ENCODE measurements at places on chromosomes 16 and 17.

DNA sequence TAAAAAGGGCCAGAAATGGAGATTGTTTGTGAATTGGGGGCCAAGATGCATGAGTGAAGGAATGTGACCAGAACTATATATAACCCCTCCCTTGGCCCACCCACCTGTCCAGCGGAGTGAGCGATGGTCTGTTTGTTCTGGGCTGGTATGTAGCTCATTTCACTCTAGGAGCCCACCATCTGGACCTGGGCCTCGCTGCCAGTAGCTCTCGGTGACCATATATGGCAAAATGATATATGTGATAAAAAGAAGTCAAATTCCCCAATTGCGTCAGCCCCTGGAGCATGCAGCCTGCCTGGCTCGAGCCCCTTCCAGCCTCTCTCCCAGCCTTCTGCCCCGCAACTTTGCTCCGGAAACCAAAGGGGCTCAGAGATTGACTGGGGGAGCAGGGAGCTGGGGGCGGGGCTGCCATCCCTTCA, 47.3 kb downstream of the CCDC42 start:
- no peak for DNase-seq

GRCh38 chr16:55574811-55575210, 8.3 kb downstream of the CAPNS2 start:
- DNase-seq, result no peak

DNA sequence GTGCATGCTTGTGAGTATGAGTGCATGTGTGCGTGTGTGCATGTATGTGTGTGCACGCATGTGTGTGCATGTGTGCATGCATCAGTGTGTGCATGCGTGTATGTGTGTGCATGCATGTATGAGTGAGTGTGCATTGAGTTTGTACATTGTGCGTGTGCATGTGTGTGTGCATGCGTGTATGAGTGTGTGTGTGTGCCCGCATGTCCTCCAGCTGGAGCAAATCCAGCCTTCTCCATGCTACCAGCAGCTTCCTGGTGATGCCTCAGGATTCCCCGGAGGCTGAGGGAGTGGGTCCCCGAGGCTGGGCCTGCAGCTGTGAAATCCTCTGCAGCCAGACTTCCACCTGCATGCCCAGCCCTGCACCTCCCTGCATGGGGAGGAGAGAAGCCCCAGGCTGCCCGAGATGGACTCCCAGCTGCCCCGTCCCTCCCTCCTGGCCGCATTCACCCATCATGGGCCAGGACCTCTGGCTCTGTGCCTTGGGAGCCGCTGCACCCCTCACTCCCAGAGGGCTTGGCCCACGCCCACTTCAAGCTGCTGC, 9.3 kb downstream of the TPSD1 start:
- no peak for DNase-seq

GRCh38 chr16:2769100-2769529, 8.0 kb downstream of the ELOB start:
- no peak for DNase-seq

- no peak for DNase-seq
These were observed at the start of gene SOX9 for GRCh38 chr17:72120642-72121163. Gene SOX9, plus strand, starts transcription at chr17:72121020. Its CDS starts 372 bp downstream, at chr17:72121392.

DNA sequence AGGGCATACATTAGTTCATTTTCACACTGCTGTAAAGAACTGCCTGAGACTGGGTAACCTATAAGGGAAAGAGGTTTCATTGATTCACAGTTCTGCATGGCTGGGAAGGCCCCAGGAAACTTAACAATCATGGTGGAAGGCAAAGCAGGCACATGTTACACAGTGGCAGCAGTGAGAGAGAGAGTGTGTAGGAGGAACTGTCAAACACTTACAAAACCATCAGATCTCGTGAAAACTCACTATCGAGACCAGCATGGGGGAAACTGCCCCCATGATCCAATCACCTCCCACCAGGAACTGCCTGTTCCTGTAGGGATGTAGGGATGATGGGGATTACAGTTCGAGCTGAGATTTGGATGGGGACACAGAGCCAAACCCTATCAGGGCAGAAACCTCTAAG, 17.2 kb downstream of the NUBP1 start:
- no peak for DNase-seq

- no peak for DNase-seq
These were observed 46.1 kb upstream of the MARCHF10 start for GRCh38 chr17:62854098-62854680.

- no peak for DNase-seq
These were observed 359.1 kb downstream of the SEC14L1 start for GRCh38 chr17:77499699-77500435.

GRCh38 chr16:72952404-72952803, 95.5 kb downstream of the ZFHX3 start:
- DNase-seq, result no peak

DNA sequence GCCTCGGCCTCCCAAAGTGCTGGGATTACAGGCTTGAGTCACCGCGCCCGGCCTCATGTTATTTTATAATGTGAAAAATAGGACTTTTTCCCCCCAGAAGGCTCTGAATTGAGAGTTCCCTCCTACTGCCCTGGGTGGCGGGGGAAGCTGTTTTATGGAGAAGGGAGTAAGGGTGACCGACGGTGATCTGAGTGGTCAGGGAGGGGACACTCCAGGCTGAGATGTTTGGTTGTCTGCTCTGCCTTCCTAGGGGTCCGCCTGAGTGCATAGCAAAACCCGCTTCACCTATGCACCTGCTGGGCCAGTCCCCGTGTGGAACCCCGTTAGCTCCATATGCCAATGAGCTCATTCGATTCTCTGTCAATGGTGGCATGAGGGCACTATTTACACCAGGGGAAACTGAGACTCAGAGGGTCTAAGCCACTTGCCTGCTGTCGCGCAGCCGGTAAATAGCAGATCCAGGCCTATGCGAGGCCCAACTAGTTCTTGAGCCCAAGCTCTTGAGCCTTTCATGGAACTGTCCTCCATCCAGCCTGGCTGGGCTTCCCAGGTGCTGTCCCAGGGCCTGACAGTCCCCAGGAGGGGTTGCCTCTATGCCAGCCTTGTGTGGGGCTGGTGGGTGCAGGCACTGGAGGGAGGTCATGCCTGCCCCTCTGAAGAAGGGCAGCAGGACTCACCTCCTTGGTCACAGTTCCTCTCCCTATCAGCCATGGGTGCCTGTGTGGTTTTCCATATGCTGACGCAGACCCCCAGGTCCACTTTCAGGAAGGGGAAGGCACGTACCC, 1.7 kb upstream of the GJD3 start:
- DNase-seq, result no peak

- DNase-seq, result no peak
These were observed 4.9 kb downstream of the CAPNS2 start for GRCh38 chr16:55571191-55571897.

- no peak for DNase-seq
These were observed 13.5 kb downstream of the ACOX1 start for GRCh38 chr17:75965468-75965867.

GRCh38 chr17:8588877-8589554, 41.5 kb downstream of the MYH10 start:
- no peak for DNase-seq

DNA sequence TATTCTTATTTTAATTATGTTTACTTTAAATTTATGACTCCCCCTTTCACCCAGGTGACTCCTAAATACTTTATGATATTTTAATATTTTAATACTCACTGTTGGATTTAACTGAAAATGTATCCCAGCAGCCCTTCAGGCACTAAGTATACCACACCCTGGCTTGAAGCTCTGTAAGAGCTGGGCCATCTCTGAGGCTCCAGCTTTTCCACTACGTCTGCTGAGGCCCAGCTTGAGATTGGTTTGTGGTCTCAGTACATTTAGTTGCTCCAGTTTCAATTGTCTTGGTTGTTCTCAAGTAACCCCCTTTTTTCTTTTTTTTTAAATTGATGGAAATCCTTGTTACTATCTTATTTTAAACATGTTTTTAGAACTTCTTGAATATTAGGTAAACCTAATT, 27.0 kb upstream of the CAPNS2 start:
- DNase-seq, result no peak

- no peak for DNase-seq
These were observed 260.1 kb downstream of the IRX3 start for GRCh38 chr16:54026456-54026855.

- DNase-seq, result no peak
These were observed 2.8 kb upstream of the C17orf107 start for GRCh38 chr17:4896332-4897197.

Data from stimulated activated CD4-positive, alpha-beta T cell treated with anti-CD3 and anti-CD28 coated beads, Interleukin-12 subunit alpha, Interleukin-12 subunit beta, amount 100 ng/mL, for 48 hours (primary cell).